ENCODE measurements at places on chromosomes 4 and X.

GRCh38 chr4:168717847-168718246 is 221.0 kb downstream of the PALLD start:
- DNase-seq = no peak

GRCh38 chr4:117455088-117455487 is 369.7 kb upstream of the TRAM1L1 start:
- DNase-seq = no peak

DNA sequence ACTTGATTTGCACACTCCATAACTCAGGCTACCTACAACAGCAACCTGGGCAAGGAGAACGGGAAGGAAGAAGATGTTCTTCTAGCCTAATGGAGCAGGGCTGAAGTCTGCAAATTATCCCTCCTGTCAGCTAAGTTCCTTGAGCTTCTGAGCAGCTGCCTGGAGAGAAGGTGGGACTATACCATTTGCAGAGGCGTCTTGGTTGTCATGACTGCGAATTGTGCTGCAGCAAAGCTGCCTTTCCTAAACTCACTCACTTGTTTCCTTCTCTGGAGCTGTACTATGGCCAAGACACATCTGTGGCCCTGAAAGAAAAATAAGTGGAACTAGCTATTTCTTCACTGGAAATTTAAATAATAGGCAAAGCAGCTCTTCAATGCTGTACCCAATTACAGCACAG is 682.4 kb upstream of the GRIA3 start:
- DNase-seq = no peak

DNA sequence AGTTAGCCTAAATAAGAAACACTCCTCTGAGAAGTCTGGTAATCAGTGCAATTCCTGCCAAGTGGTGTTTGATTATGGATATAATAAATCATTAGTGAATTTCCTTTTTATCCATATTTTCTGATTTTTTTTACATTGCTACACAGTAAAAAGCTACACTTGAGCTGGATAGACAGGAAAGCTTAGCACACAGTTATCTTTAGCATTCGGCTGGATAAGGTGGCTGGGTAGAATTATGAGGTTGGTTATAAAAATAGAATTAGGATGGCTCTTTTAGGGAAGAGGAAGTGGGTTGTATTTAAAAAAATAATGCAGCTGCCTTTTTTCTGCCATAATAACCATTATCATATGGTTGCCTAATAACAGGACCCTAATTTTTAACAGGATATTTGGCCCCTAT is 460.6 kb downstream of the NAF1 start:
- no peak for DNase-seq

GRCh38 chr4:4791299-4792111 is 68.0 kb upstream of the MSX1 start:
- no peak for DNase-seq

GRCh38 chrX:69031971-69032391 is 133.3 kb downstream of the PJA1 start:
- DNase-seq = no peak

DNA sequence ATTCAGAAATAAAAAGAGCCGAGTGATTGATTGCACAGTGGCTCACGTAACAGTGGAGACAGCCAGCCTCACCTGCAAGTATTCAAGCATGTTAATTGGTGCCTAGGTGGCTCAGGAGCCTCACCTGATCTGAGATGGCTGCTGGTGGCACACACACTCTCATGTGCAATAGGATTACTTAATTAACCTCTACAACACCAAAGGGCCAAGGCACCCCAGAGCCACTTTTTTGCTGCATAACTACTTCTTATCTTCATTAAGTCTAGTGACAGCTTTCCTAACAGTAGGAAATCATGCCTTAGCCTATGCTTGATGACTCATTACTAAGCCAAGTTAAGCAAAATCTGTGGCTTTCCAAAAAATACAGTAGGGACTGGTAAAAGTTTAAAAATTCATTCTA is 117.3 kb upstream of the NOCT start:
- DNase-seq = no peak

GRCh38 chr4:175813204-175813603 is 1.1 kb upstream of the GPM6A start:
- DNase-seq = no peak

GRCh38 chr4:155428128-155428527 is 51.4 kb upstream of the MAP9 start:
- no peak for DNase-seq

DNA sequence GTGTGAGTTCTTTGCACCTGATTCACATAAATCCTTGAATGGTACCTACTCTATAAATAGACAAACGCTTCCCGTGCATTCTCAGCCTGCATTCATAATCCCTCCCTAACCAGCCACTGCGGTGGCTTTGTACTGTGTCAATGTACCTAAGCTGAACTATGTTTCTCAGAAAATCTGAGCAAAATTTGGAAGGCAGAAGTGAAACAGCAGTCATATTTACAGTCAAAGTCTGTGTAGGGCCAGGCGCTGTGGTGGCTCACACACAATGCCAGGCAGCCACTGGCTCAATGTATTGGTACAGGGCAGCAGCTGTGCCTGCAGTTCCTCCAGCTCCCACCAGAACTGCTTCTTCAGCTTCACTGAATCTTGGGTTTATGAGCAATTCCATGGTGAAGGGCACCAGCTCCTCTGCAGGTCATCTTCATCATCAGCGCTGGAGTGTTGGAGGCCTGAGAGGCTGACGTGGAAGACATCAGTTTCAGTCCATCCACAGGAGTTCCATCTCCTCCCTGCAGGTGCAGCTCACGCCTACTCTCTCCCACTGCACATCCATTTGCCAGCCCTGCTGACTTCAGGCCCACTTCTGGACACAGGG is 32.3 kb upstream of the IRF2 start:
- DNase-seq = peak; percentile 22

GRCh38 chr4:88452912-88453311 is 4.0 kb upstream of the HERC5 start:
- no peak for DNase-seq

GRCh38 chr4:12635629-12636028 is 848.5 kb downstream of the RAB28 start:
- DNase-seq = no peak

DNA sequence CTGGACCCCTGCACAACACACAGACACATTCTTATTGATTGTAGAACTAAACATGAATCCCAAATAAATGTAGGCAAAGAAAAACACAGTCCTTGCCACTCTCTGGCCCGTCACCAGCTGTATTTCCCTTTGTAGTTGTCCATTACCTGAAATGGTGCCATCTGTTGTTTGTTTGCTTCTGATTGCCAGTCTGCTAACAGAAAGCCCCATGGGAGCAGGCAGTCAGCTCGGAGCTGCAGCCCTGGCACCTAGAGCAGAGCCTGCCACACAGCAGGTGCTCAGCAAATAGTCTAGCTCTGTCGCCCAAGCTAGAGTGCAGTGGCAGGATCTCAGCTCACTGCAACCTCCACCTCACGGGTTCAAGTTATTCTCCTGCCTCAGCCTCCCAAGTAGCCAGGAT is 28.9 kb downstream of the CPLX1 start:
- no peak for DNase-seq

GRCh38 chr4:85783483-85783882 is 308.5 kb downstream of the ARHGAP24 start:
- DNase-seq = no peak

- DNase-seq = no peak
Observed at GRCh38 chr4:105343146-105343931, 130.5 kb downstream of the PPA2 start.

DNA sequence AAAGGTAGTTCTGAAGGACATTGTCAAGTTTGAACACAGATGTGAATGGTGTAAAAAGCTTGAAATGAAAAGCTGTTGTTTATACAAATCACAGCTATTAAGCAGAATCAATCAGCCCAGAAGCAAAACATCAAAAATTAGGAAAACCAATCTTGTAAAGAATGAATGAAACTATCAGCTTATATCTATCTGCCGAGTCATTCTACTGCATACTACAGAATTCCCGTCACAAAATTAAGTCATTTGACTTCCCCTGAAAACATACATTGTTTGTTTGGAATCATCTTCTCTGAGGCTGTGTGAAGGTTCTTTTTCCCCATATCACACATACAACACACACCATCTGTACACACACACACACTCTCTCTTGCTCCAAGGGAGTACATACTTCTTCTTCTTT is 80.3 kb downstream of the RFC1 start:
- DNase-seq = no peak

GRCh38 chr4:48375651-48376304 is 34.4 kb downstream of the SLAIN2 start:
- DNase-seq = no peak

DNA sequence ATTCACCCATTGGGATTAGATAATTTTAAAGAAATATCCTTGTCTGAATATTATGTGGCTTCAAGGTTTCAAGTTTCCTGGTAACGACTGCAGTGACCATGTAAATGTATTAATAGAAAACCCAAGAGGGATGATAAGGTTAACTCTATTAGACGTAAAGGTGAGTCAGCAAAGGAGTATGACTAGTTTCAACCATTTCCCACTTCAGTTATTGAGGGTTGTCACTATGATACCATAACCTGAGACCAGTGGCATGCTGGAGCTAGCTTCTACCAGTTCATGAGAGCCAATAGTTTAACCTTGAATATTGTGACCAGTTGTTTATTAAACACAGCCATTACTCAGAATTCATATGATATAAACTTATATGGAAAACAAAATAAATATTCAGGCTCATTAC is 270.1 kb downstream of the TMA16 start:
- DNase-seq = no peak

DNA sequence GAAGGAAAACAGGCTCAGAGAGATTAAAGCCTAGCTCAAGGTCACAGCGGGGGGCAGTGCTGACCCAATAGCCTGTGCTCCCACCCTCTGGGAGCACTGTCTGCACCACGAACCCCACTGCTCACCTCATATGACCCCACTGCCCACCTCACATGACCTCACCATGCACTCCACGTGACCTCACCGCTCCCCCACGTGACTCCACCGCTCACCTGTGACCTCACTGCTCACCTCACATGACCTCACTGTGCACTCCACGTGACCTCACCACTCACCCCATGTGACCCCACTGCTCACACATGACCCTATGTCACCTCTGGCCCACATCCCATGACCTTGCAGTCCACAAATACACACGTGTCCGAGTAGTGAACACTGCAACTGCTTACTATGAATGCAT is 55.4 kb downstream of the ACOX3 start:
- DNase-seq = no peak

- DNase-seq = no peak
Observed at GRCh38 chr4:85209161-85209560, 242.7 kb upstream of the WDFY3 start.

GRCh38 chr4:76951672-76952010 is 2.1 kb downstream of the SEPTIN11 start:
- DNase-seq = no peak

- DNase-seq = no peak
Observed at GRCh38 chr4:56468097-56468422, 643 bp downstream of the SRP72 start.

- no peak for DNase-seq
Observed at GRCh38 chr4:26032142-26032541, 118.1 kb downstream of the SMIM20 start.

GRCh38 chr4:82123934-82124333 is 249.9 kb downstream of the HNRNPD start:
- no peak for DNase-seq

- DNase-seq = no peak
Observed at GRCh38 chrX:139795196-139795595, 87.2 kb upstream of the MCF2 start.

GRCh38 chrX:53279296-53280237 is 1.8 kb downstream of the IQSEC2 start:
- DNase-seq = no peak

DNA sequence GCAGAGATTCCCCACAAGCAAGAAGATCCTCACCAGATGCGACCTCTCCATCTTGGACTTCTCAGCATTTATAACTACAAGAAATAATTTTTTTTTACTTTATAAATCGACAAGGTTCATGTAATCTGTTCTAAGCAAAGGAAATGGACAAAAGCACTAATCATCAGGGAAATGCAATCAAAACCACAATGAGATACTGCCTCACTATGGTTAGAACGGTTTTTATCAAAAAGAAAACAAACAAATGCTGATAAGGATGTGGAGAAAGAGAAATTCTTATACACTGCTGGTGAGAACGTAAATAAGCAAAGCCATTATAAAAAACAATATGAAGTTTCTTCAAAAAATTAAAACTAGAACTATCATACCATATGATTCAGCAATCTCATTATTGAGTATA is 1382.6 kb downstream of the ARAP2 start:
- DNase-seq = no peak

DNA sequence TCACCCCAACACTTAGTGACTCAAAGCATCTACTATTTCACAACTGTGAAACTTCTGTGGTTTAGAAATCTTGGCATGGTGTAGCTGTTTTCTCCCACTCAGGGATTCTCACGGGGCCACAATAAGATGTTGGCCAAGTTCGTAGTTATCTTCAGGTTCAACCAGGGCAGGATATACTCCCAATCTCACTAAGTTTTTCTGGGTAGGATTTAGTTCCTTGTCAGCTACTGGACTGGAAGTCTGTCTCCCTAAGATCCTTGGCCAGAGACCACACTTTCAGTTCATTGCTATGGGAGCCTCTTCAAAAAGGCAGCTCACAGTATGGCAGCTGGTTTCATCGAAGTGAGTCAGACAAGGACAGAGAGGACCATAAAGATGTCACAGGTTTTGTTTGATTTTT is 111.7 kb upstream of the PDHA2 start:
- DNase-seq = no peak

GRCh38 chrX:39859991-39860861 is 237.5 kb downstream of the BCOR start:
- DNase-seq = peak; percentile 78

- no peak for DNase-seq
Observed at GRCh38 chr4:123256901-123257300, 139.7 kb upstream of the SPRY1 start.

DNA sequence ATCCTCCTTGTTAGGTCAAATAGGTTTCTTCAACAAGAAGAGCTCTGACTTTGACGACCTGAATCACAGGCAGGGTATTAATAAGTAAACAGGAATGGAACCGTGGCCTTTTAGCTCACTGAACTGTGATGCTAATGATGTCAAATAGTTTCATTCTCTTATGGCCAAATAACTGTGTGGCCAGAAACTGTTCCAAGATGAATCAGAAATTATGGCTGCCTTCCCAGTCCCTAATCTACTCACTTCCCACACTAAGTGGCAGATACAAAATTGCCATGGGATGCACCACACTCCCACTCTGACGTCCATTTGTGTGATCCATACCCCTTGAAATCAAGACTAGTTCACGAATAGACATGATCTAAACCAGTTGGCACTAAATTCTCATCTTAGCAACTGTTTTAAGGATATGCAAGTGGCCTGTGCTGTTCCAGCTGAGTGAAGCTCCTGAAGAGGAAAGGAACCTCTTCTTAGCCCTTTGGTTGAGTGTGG is 455.4 kb downstream of the IL15 start:
- no peak for DNase-seq
